ENCODE measurements at places on chromosomes 12 and 14. TPM values are rescaled to one million over a fixed set of nuclear protein-coding genes. Genes with fewer than 3 reads are reported as not detected.

DNA sequence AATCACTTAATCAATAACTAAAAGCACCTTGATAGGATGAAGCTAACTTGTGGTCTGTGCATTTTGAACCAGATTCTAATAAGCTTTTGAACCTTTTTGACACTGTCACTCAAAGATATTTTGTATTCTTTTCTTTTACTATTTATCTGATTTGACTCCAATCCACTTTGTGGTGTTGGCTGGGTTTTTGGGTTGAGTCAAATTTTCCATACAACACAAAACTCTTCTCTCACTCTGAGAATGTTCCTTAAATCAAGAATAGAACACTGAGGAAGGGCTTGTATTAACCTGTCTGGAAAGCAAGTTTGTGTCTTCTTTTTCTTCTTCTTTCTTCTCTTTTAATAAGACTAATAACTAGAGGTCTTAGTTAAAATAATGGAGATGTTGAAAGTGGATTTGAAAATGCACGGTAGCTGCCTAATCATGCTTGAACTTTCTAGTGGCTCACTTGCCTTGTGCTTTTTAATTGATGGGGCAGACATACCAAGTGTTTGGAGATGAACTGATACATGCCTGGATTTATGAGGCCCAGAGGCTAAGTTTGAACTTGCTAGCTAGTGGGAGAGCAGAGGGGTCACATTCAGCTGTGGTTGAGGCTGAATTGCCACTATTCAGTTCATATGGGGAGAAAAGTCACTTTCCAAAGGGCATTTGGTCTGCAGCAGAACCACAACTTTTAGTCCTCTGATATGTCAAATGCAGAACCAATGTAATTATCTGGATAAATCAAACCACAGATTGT, 93.5 kb upstream of the PTHLH start:
- ATAC-seq = no peak

- ATAC-seq = no peak
Measured at GRCh38 chr14:64766430-64767151, 62.4 kb downstream of the PLEKHG3 start.

The TC2N gene
- total RNA-seq = 81.1 TPM

DNA sequence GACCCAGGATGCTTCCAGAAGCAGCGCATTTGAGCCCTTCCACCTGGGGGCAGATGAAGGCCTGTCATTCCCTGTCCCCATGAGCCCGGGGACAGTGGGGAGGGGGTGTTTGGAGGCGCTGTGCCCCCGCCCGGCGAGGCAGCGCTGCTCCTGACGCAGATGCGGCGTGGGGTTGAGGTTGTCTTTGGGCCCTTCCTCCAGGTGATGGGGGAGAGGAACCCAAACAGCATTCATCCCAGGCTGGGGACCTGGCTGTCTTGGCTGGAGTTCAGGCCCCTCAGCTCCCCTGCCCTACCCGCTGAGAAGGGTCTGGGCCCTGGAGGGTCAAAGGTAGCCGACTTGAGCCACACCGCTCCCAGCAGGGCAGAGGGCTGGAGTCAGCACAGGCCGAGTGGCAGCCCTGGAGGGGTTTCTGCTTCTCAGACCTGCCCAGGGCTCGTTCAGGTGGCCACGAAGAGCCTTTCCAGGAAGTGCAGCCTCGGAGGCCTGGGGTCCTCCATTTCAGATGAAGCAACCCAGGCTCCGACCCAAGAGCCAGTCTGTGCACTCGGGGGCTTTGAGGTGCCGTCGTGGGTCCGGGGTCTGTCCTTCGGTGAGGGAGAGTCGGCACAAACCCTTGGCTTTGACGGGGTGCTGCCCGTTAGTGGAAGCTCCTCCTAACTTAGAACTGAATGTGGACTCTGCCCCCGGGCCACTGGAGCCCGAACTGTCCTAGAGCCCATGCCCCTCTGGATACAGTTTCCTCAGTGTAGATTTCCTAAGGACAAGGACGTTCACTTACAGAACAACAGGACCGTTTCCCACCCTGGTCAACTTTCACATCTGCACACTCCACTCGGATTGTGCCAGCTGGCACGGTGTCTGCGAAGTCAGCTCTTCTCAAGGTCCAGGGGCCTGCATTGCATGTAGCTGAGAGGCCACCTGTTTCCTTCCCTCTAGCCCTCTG, 16.1 kb downstream of the ACADS start:
- no peak for ATAC-seq

- ATAC-seq = peak; percentile 52
Measured at GRCh38 chr12:77152623-77153193, 87.3 kb upstream of the E2F7 start.

GRCh38 chr14:74747237-74747636, 15.9 kb upstream of the YLPM1 start:
- no peak for ATAC-seq

The KRT85 gene
- 0.28 TPM for total RNA-seq

GRCh38 chr14:21060614-21061346, 3.2 kb downstream of the RNASE8 start:
- ATAC-seq = no peak

The TMEM132C gene
- total RNA-seq = 21.1 TPM

GRCh38 chr12:119678459-119678858, 10.5 kb downstream of the PRKAB1 start:
- no peak for ATAC-seq

The KRT78 gene
- 1.0 TPM for total RNA-seq

The TSPAN19 gene
- total RNA-seq = 0.11 TPM
